Right cardiac atrium (tissue), 5 donors: ENCODE measurements at places on chromosomes 11 and 22. TPM values are rescaled to one million over a fixed set of nuclear protein-coding genes. Genes with fewer than 3 reads are reported as not detected.
A peak's percentile ranks its signal among the peaks of the same experiment; 100 is the strongest.

DNA sequence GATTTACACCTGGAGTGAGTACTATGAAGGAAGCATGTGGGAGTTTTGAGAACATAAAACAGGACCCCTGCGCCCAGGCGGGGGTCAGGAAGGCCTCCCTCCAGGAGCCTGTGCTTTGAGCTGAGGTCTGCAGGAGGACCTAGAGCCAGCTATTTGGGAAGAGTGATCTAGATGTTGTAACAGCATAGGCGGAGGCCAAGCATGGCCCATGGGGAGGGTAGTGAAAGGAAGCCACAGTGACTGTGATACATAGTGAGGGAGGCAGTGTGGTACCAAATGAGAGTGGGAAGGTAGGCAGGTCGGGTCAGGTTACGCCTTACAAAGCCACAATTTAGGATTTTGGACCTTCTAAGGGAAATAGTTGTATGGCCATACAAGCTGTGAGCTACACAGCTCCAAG is 147.5 kb downstream of the PARVA start:
- DNase-seq, result peak; percentile 84

DNA sequence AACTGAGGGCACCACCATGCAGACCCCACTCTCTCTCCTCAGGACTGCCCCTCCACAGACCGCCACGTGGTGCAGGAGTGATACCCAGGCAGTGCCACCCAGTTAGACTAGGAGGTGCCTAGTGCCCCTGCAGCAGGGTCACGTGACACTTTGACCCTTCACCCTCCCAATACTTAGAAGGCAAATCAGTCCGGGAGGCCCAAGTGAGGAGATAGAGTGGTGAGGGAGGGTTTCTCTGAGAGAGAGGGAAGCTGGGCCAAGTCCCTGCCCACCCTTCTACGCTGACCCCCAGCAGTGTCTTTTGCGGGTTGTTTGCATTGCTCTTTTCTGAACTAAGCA is 84.6 kb downstream of the BUD13 start:
- no peak for DNase-seq

GRCh38 chr11:97722065-97722464 is 1298.7 kb upstream of the CNTN5 start:
- DNase-seq, result peak; percentile 25

GRCh38 chr11:123742724-123743120 is 1.3 kb upstream of the ZNF202 start:
- DNase-seq, result no peak

DNA sequence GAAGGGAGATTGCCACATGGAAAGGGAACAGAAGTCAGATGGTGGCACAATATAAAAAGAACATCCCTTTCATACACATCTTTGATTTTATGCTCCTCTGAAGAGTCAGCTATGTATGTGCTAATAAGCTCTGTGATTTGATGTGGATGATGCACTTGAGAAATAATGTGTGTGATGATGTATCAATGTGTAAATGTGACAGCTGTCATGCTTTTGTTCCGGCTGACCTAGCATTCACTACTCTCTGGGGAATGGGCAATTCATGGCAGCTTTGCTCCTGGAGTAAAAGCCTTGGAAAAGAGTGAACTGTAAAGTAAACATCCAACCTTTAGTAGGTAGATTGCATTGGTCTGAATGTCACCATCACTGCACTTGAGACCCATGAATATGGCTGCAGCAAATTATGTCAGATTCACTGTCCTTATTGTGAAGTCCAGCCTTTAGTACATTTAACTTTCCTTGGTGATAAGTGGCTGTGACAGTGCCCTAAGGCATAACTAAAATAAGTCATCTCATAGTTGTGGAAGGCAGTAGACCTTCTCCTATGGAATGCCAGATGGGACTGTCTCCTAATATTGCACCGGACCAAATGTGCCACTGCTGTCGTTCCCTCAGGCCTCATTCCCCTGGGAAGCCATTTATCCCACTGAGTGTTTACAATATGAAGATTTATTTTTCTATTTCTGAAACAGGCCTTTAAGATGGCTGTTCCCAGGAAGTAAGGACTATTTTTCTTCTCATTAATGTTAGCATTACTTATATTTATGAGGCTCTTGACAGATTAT is 178.2 kb upstream of the CCDC90B start:
- DNase-seq, result no peak

DNA sequence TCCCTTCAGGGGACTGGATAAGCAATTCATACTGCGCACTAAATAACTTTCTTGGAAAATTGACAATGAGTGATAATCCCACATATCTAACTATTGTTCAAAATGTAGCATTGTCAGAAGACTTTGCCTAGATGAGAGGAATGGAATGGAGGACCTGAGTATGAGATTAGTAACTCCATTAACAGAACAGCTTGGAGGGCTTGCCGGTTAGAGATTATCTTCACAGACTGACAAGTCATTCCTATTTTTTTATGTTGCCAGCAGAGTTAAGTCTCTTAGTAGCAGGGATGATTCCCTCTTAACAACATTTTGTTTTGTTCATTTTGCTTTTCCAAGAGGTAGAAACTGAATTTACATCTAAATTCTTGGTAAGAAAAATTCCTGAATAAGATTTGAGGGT is 7.1 kb upstream of the BACE1-AS start:
- DNase-seq, result no peak

DNA sequence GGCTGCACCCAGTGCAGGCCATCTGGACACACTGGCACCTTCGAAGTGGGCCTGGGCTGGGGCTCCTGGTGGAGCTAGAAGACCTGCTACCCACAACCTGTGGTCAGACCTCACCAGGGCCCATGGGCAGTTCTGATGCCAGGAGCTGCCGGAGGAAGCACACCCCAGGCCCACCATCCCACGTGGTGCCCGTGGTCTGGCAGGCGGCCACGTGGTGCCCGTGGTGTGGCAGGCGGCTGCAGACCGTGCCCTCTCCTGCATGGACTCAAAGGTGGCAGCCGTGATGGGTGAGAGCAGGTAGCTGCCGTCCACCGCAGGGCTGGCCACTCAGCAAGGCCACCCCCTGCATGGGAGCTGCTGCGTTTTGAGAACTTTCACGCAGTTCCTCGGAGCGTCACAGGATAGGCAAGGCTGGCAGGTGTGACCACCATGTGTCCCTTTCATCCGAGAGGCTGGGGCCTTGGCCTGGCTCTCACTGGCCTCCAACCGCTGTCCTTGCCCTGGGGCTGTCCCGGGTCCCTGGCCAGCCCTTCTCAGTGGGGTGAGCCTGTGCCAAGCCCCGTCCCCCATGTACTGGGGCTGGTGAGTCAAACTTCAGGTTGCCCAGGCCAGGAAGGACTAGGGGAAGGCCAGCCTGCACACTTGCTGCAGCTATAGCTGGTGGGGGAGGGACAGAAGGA is 3.9 kb upstream of the IL17REL start:
- no peak for DNase-seq

DNA sequence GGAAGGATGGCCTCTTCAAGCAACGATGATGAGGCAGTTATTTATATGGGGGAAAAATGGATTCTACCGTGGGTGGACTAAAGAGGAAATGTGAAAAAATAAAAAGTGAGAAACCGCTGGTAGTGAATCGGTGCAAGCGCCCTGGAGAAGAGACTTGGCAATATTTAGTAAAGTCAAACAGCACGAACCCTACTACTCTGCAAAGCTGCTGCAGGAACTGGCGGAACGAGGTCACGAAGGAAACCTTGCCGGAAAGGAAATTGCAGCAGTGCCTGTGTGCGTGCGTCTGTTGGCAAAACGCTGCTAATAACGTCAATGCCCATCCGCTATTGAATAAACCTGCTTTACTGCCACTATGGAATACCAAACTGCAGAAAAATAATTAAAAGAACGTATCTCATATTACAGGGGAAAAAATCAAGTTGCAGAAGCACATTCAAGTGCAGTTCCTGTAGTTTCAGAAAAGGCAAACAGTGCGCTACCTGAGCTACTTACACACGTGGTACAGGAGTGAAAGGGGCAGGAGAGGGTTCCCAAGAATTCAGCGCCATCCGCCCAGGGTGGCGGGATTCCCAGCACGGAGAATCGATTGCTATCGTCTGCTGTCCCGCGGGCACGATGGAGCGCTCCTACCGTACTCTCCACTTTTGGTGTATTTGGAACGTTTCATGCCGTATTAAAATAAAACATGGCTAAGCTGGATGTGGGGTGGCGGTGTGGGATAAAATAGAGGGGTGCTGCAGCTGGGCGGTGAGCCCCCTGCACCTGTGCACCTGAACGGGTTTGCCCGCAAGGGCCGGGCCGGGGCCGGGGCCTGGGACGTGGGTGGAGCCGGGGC is 585 bp upstream of the NADSYN1 start:
- DNase-seq, result no peak

DNA sequence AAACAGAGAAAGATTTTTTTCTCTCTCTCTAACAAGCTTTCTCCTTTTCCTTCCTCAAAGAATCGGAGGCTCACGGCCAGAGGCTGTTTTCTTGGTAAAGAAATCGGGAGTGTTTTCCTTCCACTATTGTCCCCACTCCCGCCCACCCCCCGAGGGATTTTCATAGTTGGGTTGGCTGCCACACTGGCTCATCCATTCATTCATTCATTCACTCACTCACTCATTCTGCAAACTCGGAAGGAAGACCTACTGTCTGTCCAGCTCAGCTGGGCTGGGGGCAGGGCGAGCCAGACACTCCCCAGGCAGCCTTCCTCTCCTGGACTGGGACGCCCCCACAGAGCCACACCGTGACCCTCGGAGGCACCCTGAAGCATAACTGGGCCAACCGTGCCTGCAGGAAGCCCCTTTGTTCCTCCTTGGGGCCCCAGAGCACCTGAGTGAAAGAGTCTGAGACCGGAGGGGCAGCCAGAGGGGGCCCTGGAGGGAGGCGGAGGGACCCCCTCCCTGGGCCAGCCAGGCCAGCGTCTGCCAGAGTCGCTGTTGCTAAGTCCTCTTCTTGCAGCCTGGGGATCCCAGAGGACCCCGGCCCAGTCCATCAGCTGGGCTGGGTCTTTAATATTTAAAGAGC is 17.0 kb downstream of the CDKN1C start:
- DNase-seq, result no peak

Gene BIK
- total RNA-seq, result 0.32 TPM

DNA sequence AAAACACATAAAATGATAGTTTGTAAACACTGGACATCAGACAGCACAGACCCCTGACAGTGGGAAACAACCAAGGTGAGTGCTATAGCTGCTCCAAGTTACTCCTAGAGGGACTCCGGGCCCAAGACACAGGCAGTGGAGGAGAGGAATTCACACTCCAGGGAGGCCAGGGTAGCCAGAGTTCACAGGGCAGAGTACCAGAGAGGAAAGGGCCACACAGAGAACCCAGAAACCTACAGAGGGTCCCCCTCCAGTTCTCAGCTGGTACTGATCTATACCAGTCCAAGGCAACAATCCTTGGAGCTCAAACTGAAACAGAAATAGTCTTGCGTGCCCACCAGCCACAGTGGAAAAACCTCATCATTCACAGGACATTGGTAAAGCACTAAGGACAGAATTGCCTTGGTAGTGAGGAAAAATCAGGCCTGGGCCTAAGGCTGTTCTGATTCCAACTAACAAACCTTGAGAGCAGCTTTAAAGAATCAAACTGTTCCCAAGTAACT is 7.6 kb downstream of the VPS37C start:
- DNase-seq, result no peak

Gene SCGB1D4
- total RNA-seq, result not detected

- DNase-seq, result peak; percentile 92
Measured at GRCh38 chr11:73218106-73218829, at the start of gene P2RY2. TSS of gene P2RY2 (plus strand) at chr11:73218281. CDS start at chr11:73234160, 15,879 bp downstream.

DNA sequence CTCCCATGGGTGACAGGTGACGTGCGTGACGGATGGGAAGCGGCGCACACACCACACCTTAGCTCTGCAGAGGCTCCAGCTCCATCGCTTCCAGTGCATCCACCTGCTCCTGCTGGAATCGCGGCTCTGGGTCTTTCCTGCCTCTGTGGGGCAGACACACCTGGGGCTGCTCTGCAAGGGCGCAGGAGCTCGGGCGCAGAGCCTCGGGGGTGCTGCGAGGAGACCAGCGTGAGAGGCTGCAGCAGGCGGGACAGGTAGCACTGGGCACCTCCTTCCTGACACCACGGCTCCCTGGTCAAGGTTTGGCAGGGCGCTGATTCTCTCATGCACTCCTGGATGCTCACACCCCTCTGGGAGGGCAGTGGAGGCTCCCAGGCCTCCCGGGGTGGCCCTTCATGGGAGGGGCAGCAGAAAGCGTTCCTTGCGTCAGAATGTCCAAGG is 1494.3 kb downstream of the BRD1 start:
- no peak for DNase-seq

Gene RASL10A
- total RNA-seq, result 1.4 TPM

GRCh38 chr11:117045956-117046355 is 52.3 kb downstream of the SIK3 start:
- DNase-seq, result no peak

Gene TIGD3
- total RNA-seq, result 0.14 TPM

Gene RABL2B
- total RNA-seq, result 10.6 TPM

Gene CRYBB3
- not detected for total RNA-seq

DNA sequence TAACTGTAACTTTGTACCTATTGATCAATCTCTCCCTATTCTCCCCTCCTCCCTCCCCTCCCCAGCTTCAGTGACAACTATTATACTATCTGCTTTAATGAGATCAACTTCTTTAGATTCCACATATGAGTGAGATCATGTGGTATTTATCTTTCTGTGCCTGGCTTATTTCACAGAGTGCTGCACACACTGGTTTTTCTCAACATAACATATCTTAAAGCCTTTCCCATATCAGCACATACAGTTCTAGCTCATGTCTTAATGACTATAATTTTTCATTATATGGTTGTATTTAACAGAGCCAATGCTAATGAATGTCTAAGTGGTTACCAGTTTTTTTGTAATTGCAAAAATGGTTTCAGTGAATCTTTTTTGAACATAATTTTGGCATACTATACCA is 340.3 kb upstream of the DDI1 start:
- DNase-seq, result no peak

GRCh38 chr11:102709201-102709945 is 3.8 kb upstream of the MMP27 start:
- no peak for DNase-seq

GRCh38 chr11:134624166-134624920 is 212.3 kb upstream of the B3GAT1 start:
- no peak for DNase-seq

DNA sequence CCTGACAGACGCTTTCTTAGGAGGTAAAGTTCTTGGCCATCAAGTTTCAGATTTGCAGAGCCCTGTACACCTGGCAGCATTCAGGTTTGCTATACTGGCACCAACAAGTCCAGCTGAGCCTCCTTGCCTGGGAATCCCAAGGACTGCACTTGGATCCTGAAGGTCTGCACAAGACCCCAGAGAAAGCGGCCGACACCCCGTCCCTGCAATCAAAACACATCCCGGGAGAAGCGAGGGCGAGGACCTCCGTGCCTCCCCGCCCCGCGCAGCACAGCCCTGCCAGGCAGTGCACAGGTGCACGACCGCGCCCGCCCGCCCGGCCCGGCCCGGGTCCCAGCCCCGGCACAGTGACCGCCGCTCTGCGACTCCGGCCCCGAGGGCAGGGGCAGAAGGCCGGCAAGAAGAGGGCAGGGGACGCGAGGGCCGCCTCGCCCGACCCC is 559 bp downstream of the MRTFA start:
- no peak for DNase-seq

- no peak for DNase-seq
Measured at GRCh38 chr22:27729246-27729645, 72.3 kb downstream of the MN1 start.

Gene OVOL1
- not detected for total RNA-seq
